ENCODE measurements at places on chromosomes 4 and X. TPM values are rescaled to one million over a fixed set of nuclear protein-coding genes. Genes with fewer than 3 reads are reported as not detected.

LINC00632 gene
- polyA plus RNA-seq, result 0.31 TPM

USP17L17 gene
- not detected for polyA plus RNA-seq

RPS6KA6 gene
- polyA plus RNA-seq, result 0.57 TPM

CETN2 gene
- polyA plus RNA-seq, result 10.9 TPM

TMSB15C gene
- polyA plus RNA-seq, result not detected

IL3RA gene
- polyA plus RNA-seq, result 1.0 TPM

COPS4 gene
- 16.1 TPM for polyA plus RNA-seq

GYPA gene
- not detected for polyA plus RNA-seq

CDKL5 gene
- polyA plus RNA-seq, result 1.6 TPM

RS1 gene
- polyA plus RNA-seq, result not detected

TSPAN7 gene
- polyA plus RNA-seq, result 20.0 TPM

ASB9 gene
- 2.4 TPM for polyA plus RNA-seq

MAGEC1 gene
- polyA plus RNA-seq, result not detected

MAP3K15 gene
- not detected for polyA plus RNA-seq

SPIN4 gene
- 0.98 TPM for polyA plus RNA-seq

MAGED1 gene
- polyA plus RNA-seq, result 51.7 TPM

ATP2B3 gene
- polyA plus RNA-seq, result not detected

EPGN gene
- not detected for polyA plus RNA-seq

PRKG2 gene
- polyA plus RNA-seq, result not detected

PRPS1 gene
- 32.2 TPM for polyA plus RNA-seq

HPGDS gene
- polyA plus RNA-seq, result 0.25 TPM

ZCCHC18 gene
- not detected for polyA plus RNA-seq

FGFBP1 gene
- not detected for polyA plus RNA-seq

PPP1R3F gene
- 1.6 TPM for polyA plus RNA-seq

MPP1 gene
- polyA plus RNA-seq, result 13.8 TPM

TRPC5OS gene
- polyA plus RNA-seq, result 0.02 TPM

NSG1 gene
- 0.15 TPM for polyA plus RNA-seq

INTU gene
- polyA plus RNA-seq, result 0.30 TPM

RTL5 gene
- 1.9 TPM for polyA plus RNA-seq

NUDT10 gene
- polyA plus RNA-seq, result 1.0 TPM

GNRHR gene
- polyA plus RNA-seq, result 0.15 TPM

ADH1C gene
- 374 TPM for polyA plus RNA-seq

EIF1AX gene
- 21.2 TPM for polyA plus RNA-seq

SNCA gene
- 0.44 TPM for polyA plus RNA-seq

SLITRK4 gene
- not detected for polyA plus RNA-seq

Measured in liver (tissue), 10 donors.